MM.1S (cell line): ENCODE measurements at places on chromosomes 6 and 20.

GRCh38 chr6:138862456-138862855 is 66.6 kb downstream of the ECT2L start:
- DNase-seq: no peak
- no peaks in the 10 kb centered on the region for H3K27me3 ChIP-seq
- no peaks in the 10 kb centered on the region for H3K4me1 ChIP-seq

GRCh38 chr6:132715204-132715603 is 1.3 kb upstream of the VNN1 start:
- no peak overlapping the region for H3K27ac ChIP-seq
- H3K4me1 ChIP-seq: no peaks in the 10 kb centered on the region
- no peak overlapping the region for H3K4me3 ChIP-seq
- no peaks in the 10 kb centered on the region for H3K27me3 ChIP-seq
- no peak for DNase-seq
- H3K36me3 ChIP-seq: no peaks in the 10 kb centered on the region

DNA sequence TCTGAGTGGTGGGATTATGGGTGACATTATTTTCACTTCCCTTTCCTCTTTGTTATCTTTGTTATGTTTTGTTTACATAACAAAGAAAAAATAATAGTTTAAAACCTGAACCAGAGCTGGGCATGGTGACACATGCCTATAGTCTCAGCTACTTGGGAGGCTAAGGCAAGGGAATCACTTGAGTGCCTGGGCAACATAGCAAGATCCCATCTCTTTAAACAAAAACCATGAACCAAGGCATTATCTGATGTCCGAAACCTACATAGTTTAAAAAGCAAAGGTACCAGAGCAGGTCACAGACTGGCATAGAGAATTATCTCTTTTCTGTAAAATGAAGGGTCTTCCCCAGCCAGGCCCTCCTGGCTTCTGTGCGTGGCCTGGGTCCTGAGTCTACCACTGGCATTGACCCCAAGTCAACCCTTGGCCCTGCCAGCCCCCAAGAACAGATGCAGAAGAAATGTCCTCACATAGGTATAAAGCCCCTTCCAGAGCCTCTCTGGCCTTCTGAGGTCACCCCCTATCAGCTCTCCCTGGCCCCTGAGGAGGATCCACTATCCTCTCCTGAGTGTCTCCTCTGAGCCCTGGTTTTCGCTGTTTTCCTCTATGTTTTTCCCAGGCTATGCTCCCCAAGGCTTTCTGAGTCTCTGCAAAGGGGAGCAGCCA is 81.3 kb downstream of the TRERF1 start:
- H3K36me3 ChIP-seq: no peaks in the 10 kb centered on the region
- H3K27ac ChIP-seq: no peak overlapping the region
- no peak for DNase-seq
- H3K4me1 ChIP-seq: peaks cover 47% of the 10 kb centered on the region

DNA sequence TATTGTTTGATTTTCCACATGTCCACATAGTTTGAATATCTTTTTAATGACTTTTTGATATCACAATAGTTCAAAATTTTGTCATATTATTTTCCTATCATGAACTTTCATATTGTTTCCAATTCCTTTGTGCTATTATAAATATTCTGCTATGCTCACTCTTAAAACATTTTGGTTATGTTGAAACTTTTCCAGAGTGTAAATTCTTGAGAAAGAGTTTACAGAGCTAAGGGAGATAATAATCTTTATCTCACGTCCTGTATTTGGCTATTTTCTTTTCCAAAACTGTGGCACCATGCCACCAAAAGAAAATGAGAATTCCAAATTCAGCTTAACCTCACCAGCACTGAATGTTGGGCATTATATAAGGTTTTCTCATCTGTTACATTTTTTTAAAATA is 210.9 kb downstream of the TFAP2B start:
- no peaks in the 10 kb centered on the region for H3K4me1 ChIP-seq
- no peak overlapping the region for H3K27ac ChIP-seq
- H3K27me3 ChIP-seq: no peaks in the 10 kb centered on the region
- DNase-seq: no peak
- H3K36me3 ChIP-seq: no peaks in the 10 kb centered on the region
- no peak overlapping the region for H3K4me3 ChIP-seq

GRCh38 chr6:127397729-127398630 is 54.6 kb upstream of the ECHDC1 start:
- H3K4me1 ChIP-seq: peaks cover 4% of the 10 kb centered on the region
- H3K4me3 ChIP-seq: no peak overlapping the region
- DNase-seq: no peak
